ENCODE measurements at places on chromosomes 3 and 15.
A peak's percentile ranks its signal among the peaks of the same experiment; 100 is the strongest.

GRCh38 chr3:39327746-39328349 is 1.7 kb upstream of the CCR8 start:
- DNase-seq, result peak; percentile 17

DNA sequence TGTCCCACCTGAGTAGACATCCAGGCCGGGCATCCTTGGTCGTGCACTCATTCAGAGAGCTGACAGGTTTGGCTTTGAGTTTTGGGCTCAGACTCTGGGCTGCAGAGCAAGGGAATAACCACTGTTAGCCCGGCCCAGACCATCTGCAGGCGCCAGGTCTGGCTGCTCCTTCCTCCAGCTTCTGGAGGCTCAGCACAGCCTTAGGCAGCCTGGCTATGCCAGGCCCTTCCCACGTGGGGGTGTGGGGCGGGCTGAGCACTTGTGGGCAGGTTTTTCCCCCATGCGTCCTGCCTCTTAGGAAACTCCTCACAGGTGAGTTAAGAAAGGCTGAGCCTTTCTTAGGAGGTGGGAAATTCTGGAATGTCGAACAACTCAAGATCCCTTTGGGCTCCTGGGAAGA is 11.2 kb downstream of the PLA2G4B start:
- DNase-seq, result no peak

GRCh38 chr3:144968750-144969350 is 997.2 kb downstream of the DIPK2A start:
- DNase-seq, result no peak

DNA sequence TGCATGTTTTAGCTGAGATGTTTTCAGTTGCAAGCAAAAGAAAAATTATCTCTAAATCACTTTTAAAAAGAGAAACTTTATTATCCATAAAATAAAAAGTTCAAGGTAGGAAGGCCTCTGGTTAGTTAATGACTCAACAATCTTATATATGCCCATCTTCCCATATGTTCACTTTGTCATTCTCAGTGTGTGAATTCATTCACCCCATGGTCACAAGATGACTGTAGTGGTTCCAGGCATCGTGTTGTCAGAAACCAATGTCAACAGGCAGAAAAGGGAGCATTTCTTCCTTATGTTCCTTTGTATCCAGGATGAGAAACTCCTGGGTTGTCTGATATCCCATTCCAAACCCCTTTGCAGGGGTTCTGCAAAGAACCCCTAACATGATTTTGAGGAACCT is 119.9 kb upstream of the RAP2B start:
- DNase-seq, result no peak
